ENCODE measurements at places on chromosomes 7 and 10. TPM values are rescaled to one million over a fixed set of nuclear protein-coding genes. Genes with fewer than 3 reads are reported as not detected.

DNA sequence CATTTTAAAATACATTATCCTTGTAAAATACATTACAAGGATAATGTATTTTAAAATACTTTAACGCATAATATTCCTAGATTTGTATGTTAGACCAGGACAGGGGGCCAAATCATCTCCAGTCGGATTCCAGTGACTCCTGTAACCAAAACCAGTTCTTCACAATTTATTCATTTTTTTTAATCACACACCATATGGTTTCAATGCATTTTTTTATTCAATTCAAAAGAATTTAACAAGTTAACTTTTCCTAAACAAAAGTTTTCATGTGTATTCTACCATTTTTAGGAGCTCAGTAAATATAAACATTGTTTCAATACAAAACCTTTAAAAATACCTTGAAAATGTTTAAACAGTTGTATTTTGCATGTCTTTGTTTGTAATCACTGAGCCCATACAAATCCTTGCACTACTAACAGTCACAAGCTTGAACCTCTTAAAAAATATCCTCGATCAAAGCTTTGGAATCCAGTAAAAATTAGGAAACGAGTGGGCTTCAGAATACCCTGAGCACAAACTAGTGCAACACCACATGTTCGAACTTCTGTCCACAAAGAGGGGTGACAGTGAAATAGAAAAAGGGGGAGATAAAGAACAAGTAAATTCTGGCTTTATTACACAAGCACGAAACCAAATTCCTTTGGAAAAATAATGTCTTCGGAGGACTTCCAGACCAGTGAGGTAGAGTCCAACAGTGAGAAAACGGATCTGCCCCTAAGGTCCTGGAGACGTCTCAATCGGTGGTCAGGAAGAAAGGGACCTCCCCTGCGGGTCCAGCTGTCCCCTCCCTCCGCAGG is 1.6 kb downstream of the CCDC71L start:
- H3K4me1 ChIP-seq = peaks cover 22% of the 10 kb centered on the region
- H3K4me3 ChIP-seq = peak overlapping the region; percentile 81
- peaks cover 23% of the 10 kb centered on the region for H3K36me3 ChIP-seq
- peak overlapping the region; percentile 86 for H3K27ac ChIP-seq
- DNase-seq = no peak

GRCh38 chr7:128099204-128099671 is 68.0 kb upstream of the LRRC4 start:
- no peak overlapping the region for H3K4me3 ChIP-seq
- H3K27me3 ChIP-seq = peaks cover 20% of the 10 kb centered on the region
- no peak for DNase-seq
- H3K4me1 ChIP-seq = peaks cover 10% of the 10 kb centered on the region
- H3K36me3 ChIP-seq = peaks cover 10% of the 10 kb centered on the region

DNA sequence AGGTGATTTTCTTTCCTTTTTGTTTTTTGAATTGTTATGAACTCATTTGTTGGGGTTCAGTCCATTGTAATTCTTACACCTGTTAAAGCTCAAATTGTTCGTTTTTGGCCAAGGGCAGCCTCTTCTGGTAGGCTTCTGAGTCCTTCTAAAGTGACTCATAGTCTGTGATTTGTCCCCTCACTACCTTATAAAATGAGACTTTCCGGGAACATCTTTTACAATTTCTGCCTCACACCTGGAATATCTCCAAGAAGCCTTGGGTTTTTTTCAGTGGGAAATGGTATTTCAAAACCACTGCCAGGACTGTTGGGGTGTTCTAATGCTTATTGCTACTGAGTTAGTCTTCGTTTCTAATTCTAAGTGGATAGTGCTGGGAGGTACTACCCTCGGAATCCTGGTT is 56.7 kb downstream of the BMPR1A start:
- no peak for DNase-seq
- no peaks in the 10 kb centered on the region for H3K27me3 ChIP-seq
- no peak overlapping the region for H3K4me3 ChIP-seq
- peaks cover 4% of the 10 kb centered on the region for H3K4me1 ChIP-seq
- H3K27ac ChIP-seq = no peak overlapping the region

DNA sequence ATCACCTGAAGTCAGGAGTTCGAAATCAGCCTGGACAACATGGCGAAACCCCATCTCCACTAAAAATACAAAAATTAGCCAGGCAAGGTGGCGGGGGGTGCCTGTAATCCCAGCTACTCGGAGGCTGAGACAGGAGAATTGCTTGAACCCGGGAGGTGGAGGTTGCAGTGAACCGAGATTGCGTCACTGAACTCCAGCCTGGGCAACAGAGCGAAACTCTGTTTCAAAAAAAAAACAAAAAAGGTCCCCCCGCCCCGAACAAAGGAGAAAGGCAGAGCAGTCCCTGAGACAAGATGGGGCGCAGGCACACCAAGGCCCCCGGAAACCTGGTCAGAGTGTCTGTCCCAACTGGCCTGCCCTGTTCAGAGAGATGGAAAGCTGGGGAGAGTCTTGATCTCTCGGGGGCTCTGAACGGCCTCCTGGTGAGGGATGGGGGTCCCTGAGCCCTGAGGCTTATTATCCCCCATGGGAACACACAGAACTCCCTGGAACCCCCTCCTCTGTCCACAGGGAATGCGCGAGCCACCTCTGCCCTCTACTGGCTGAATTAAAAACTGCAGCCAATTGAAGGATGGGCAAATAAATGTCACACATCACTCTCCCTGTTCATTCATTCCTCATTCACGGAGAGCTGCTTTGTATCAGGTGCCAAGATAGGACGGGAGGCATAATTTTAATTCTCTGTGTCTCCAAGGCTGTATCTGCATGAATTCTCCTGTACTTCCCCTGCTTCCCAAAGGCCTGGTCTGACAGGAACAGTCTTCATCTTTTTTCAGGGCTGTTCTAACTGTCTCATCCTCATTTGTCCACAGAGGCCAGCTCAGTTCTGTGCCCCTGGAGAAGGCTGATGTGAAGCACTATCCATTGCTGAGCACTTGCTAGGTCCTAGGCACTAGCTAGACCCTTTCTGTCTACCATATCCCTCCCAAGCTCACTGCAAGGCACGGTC is 28.9 kb downstream of the MAT1A start:
- H3K4me3 ChIP-seq = no peak overlapping the region
- H3K4me1 ChIP-seq = no peaks in the 10 kb centered on the region
- H3K36me3 ChIP-seq = no peaks in the 10 kb centered on the region

The CALU gene
- 957 TPM for total RNA-seq

The CCL24 gene
- 0.45 TPM for total RNA-seq

The MMD2 gene
- total RNA-seq = not detected

The NPSR1 gene
- total RNA-seq = not detected

All from SJSA1 (cell line).